ENCODE measurements at places on chromosomes 6 and 20.

DNA sequence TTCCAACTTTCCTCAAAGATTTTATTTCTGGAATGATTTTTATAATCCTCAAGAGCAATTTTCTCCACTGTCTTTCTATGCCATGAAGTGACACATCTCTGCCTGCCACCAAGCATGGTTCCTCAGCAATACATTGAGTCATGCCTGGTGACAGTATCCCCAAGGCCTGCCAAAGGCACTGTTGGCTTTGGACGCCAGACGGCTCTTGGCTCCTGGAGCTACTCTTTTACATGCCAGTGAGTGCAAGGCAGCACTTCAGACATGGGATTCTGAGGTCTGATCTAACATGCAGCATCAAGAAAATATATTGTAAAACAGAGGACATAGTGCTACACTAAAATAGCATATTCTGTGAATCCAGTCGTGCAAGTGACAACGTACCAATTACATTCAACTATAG lies 20.1 kb upstream of the PLEKHG1 start:
- DNase-seq = no peak

DNA sequence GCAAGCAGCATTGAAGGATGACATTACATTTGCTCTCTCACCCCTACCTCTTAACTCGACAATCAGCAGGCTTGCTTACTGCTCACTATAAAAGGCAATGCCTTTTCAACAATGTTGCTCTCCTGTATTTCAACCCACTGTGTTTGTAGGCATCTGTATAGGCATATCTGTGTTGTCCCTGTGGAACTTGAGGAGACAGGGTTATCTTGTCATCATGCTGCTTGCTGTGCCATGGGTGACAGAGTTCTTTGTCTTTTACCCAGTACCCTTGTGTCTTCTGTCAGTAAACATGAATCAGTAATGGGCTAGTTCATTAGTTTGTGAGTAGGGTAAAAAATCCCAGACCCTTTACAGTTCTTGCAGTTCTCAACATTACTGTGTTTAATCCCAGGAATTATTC lies 25.2 kb downstream of the PHF3 start:
- no peak for DNase-seq

GRCh38 chr6:134293659-134294161 lies 24.2 kb downstream of the SGK1 start:
- DNase-seq = no peak

DNA sequence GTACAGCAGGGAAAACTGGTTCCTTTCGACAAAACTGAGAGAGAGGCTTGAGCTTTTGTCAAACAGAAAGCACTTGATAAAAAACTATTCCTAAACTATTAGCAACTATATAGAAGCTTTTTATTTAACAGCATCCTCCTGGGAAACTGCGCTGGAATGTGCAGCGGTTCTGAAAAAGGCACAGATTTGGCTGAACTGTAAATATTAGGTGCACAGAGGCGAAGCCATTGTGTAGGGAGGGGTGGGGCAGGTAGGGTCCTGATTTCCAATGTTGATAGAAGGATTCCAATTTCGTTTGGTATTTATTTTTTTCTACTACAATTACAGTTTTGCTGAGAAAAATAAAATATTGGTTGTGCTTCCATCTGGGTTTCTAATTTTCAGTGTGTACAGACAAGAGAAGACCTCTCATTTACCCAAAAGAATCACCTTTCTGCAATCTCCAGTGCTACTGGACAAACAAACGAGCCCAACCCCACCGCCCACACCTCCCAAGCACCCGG lies 698 bp upstream of the SH3BGRL2 start:
- no peak for DNase-seq

GRCh38 chr6:127858727-127859391 lies 42.0 kb downstream of the THEMIS start:
- no peak for DNase-seq

DNA sequence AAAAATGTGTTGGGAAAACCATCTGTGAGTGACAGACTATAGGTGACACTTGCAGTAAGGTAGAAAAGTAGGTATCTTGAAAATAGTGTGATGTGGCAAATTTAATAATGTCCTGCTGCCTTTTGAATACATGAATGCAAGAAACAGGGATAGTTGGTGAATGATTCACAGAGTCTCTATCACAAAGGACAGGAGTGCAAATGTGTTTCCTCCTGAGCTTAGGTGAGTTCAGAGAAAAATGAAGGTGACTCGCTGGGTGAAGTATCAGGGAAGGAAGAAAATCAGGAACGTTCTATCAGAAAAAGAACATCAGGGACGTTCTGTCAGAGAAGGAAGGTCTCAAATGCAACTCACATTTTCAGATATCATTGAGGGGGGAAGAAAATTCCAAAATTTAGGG lies 557.8 kb upstream of the SLC35B3 start:
- no peak for DNase-seq

- no peak for DNase-seq
Observed at GRCh38 chr6:29976588-29977424, 34.5 kb downstream of the HLA-A start.

- DNase-seq = no peak
Observed at GRCh38 chr6:117451671-117452070, 25.9 kb upstream of the ROS1 start.

GRCh38 chr6:27679308-27679963 lies 206.5 kb upstream of the ZNF184 start:
- no peak for DNase-seq

DNA sequence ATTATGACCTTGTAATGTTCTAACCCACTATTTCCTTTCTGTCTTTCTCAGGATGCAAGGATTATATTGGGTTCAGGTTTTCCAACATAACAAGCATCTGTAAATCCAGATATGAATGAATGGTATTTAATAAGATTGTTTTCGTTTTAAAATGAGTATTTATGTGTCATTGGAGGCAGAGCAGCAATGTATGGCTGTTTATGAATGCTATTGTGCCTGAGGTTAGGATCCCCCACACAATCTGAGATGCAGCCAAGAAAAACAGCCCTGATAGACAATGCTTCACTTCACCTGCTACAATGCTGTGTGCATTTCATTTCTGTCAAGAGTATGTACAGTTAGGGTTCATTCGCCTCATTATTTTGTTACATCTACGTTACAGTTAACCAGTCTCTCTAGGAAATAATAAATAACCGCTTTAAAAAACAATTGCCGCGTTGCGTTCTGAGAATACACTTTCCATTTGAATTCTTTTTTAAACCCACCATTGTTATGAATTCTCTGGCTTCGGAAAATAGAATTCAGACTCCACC lies 19.6 kb downstream of the TFAP2A start:
- DNase-seq = no peak

- no peak for DNase-seq
Observed at GRCh38 chr6:448296-449056, 56.9 kb downstream of the IRF4 start.

- DNase-seq = no peak
Observed at GRCh38 chr6:51141080-51141479, 322.4 kb downstream of the TFAP2B start.

DNA sequence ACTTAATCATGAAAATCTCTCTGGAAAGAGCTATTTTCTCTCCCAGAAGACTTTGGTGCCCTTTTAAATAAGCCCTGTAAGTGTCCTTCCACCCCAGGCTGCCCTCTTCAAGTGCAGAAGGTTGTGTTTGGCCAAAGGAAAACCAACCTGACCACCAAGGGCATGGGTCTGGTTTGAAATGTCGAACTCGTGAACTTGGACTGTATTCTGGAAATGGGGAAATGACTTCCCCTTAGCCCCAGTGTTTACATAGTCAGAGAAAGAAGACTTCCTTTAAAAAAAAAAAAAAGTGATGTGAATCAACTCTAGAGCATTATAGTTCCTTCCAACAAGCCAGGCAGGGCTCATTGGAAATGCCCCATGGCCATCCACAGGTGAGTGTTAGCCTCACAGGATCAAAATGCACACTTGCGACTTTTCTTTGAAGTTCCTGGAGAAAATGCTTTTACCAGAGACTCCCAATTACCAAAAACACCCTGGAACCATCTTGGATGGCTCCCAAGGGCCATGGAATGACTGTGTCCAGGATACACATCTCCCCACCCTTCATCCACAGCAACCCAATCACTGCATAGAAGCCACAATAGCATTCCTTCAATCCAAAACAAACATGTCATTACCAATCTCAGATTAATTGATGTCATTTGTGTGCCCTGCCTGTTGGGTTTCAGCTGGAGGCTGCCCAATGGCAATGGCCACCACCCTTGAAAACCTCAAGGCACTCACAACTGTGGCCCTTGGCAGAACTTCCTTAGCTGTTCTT lies 133.8 kb downstream of the CLIC5 start:
- DNase-seq = no peak

- DNase-seq = no peak
Observed at GRCh38 chr6:132927713-132928112, 113.3 kb downstream of the RPS12 start.

- no peak for DNase-seq
Observed at GRCh38 chr6:30839671-30840070, 44.6 kb upstream of the DDR1 start.

GRCh38 chr6:26268659-26269402 lies 96.2 kb upstream of the BTN3A2 start:
- DNase-seq = no peak

DNA sequence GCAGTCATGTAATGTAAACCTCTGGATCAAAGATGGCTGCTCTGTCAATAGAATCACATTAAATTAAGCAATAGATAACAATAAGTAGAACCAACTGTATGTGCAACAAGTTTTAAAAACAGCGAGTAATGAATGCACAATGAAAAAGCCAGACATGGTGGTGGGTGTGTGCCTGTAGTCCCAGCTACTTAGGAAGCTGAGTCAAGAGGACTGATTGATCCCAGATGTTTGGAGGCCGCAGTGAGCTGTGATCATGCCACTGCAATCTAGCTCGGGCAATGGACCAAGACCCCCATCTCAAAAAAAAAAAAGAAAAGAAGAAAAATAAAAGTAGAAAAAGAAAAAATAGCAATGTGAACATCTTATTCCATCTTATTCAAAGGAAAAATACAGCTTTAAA lies 558.7 kb upstream of the MMS22L start:
- no peak for DNase-seq

DNA sequence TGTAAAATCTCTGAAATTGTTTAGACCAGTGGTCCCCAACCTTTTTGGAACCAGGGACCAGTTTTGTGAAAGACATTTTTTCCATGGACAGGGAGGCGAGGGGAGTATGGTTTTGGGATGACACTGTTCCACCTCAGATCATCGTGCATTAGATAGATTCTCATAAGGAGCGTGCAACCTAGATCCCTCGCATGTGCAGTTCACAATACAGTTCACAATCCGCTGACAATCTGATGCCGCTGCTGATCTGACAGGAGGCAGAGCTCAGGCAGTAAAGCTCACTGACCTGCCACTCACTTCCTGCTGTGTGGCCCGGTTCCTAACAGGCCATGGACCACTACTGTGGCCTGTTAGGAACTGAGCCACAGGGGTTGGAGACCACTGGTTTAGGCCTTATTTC lies 115.2 kb downstream of the EPM2A start:
- DNase-seq = no peak

GRCh38 chr6:37675100-37675499 lies 22.6 kb downstream of the MDGA1 start:
- DNase-seq = no peak

- no peak for DNase-seq
Observed at GRCh38 chr20:38812709-38813573, 7.4 kb downstream of the PPP1R16B start.

- no peak for DNase-seq
Observed at GRCh38 chr6:109791301-109791700, 100.2 kb downstream of the FIG4 start.

GRCh38 chr20:45429618-45430017 lies 13.7 kb downstream of the PIGT start:
- no peak for DNase-seq

- DNase-seq = no peak
Observed at GRCh38 chr20:326645-327185, 1.4 kb downstream of the SOX12 start.

GRCh38 chr20:24604966-24605665 lies 135.7 kb downstream of the SYNDIG1 start:
- no peak for DNase-seq

DNA sequence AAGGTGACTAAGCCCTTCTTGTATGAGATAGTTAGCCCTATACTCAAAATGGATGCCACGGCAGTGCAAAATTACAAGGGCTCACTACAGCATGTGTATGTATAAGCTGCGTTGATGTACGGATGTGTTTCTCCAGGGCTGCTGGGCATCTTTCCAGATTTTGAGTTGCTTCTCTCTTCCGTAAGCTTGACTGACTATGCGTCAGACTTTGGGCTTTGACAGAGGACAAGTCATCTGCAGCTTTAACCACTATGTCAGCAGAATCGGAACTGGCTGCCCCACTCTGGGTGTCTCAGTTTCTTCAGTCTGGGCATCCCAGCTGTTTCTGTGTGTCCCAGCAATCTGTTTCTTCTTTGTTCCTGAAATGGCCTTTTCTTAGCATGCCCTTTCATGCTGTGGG lies 241.6 kb downstream of the BTBD3 start:
- no peak for DNase-seq

DNA sequence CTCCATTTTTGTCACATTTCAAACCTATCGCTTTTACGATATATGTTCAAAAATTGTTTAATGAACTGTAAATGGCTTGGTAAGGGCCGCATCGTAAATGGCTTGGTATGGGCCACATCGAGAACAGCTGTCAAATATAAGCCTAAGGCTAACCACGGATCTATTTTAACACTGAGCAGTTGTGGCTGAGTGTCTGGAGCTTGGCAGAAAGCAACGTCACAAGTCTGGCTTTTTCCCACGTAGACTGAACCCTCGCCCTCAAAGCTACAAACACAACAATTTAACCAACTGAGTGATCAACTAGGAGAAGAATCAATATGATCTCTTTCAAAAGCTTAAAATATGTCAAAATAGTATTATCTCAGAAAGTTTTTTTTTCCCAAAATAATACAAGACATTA lies 71.4 kb upstream of the PRSS16 start:
- peak; percentile 17 for DNase-seq

- DNase-seq = no peak
Observed at GRCh38 chr6:163826629-163827028, 412.1 kb downstream of the QKI start.

DNA sequence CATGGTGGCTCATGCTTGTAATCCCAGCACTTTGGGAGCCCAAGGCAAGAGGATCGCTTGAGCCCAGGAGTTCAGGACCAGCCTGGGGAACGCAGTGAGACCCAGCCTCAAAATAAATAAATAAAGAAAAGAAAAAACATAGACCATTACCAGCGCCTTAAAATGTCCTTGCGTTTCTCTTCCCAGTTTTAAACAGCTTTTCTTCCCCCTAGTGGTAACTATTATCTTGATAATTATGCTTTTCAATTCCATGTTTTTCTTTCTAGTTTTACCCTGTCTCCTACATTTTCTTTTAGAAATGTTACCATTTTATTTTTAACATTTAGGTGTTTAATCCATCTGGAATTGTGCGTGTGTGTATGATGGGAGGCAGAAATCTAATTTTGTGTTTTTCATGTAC lies 24.4 kb downstream of the DNAH8 start:
- no peak for DNase-seq
